Suprapubic skin (tissue), 4 donors: ENCODE measurements at places on chromosomes 6 and 20. TPM values are rescaled to one million over a fixed set of nuclear protein-coding genes. Genes with fewer than 3 reads are reported as not detected.
A peak's percentile ranks its signal among the peaks of the same experiment; 100 is the strongest.

The UFL1 gene
- total RNA-seq, result 34.4 TPM

The VSX1 gene
- not detected for total RNA-seq

The FAM162B gene
- 4.1 TPM for total RNA-seq

The DEFB132 gene
- not detected for total RNA-seq

The PXMP4 gene
- 8.7 TPM for total RNA-seq

The NAPB gene
- total RNA-seq, result 8.8 TPM

The EZR gene
- total RNA-seq, result 197 TPM

The PKIB gene
- total RNA-seq, result 12.0 TPM

The BPI gene
- total RNA-seq, result not detected

DNA sequence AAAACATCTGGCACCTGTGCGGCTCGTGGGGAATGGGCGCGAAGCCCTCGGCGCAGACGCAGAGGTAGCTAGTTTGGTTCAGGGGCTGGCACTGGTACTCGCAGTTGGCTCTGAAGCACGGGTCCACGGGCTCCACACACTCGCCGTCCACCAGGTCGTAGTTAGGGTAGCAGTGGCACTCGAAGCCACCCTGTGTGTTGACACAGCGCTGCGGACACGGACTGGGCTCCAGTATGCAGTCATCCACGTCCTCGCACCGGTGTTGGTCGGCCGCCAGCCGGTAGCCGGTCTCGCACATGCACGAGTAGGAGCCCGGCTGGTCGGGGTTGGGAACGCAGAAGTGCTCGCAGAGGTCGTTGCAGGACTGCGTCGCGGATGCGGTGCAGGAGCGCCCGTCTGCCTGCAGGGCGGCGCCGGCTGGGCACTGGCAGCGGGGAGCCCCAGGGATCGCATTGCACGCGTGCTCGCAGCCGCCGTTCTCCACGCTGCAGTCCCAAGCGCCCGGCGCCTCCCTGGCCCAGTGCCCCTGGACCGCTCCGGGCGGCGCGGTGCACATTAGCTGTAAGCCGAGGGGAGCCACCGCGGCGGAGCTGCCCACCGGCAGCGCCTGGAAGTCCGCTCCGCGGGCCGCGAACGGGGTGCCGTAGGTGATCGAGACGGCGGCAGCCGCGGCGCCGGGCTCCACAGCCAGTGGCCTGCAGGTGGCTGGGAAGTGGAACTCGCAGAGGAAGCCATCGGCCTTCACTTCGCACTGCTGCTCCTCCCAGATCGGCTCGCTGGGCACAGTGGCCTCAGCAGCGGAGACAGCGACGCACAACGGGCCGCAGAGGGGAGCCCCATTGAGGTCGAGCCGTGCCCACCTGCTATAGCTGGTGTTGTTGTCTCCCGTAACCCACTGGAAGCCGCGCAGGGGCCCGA, 930 bp downstream of the THBD start:
- peak; percentile 84 for DNase-seq

DNA sequence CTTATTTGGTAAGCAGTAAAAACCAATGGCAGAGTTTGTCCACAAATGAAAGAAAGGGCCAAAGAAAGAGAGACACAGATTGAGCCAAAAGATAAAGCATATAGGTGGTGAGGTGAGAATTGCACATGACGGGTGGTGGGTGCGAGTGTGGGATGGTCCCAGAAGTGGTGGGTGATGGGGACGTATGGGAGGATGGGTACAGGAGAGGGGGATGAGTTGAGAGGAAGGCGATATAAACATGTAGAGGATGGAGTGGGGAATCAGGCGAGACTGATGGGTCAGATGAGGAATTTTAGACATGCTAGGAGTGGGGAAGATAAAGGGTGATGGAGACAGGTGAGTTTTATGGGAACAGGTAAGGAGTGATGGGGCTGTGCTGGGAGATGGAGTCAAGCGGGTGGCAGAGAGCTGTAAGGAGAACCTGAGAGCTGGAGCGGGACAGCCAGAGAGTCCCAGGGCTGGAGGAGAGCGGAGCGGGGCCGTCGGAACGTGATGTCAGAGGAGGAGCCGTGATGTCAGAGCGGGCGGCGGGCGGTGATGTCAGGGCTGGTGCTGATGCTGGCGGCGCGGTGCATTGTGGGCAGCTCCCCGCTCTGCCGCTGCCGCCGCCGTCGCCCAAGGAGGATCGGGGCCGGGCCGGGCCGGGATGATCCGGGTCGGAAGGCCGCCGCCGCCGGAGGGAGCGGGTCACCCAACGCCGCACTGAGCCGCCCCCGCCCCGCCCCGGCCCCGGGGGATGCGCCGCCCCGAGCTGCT, at the start of gene TTBK1:
TSS of gene TTBK1 (plus strand) at position 574 of the 756 bp plus-strand sequence. CDS start 3,180 bp downstream, outside the sequence.
- no peak for DNase-seq

- no peak for DNase-seq
Observed at GRCh38 chr20:49037962-49038387, 8.1 kb upstream of the CSE1L start.

GRCh38 chr20:32650401-32650944, 23.3 kb downstream of the C20orf203 start:
- no peak for DNase-seq

DNA sequence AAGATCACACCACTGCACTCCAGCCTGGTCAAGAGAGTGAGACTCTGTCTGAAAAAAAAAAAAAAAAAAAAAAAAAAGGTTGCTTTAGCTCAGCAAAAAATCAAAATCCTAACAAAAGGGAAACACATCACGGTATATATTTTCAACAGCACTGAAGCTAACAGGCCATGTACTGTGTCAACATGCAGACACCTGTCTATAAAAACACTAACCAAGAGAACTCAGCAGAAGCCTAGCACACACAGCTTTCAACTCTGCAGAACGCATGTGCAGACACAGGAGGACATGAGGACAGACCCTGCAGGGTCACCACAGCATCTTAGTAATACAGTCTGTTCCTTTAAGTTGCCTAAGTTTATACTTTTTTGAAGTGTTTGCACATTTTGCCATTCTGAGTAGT, 13.5 kb downstream of the NINL start:
- DNase-seq, result no peak

DNA sequence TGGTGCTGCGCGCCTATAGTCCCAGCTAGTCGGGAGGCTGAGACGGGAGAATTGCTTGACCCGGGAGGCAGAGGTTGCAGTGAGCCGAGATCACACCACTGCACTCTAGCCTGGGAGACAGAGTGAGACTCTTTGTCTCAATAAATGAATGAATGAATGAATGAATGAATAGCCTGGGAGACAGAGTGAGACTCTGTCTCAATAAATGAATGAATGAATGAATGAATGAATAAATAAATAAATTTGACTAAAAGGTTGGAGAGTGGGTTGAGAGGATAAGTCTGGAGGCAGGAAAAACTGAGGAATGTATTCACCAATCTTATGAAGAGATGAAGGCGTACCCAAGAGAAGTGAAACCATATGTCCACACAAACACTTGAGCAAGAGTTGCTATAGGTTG, 24.5 kb upstream of the RPP40 start:
- DNase-seq, result no peak

DNA sequence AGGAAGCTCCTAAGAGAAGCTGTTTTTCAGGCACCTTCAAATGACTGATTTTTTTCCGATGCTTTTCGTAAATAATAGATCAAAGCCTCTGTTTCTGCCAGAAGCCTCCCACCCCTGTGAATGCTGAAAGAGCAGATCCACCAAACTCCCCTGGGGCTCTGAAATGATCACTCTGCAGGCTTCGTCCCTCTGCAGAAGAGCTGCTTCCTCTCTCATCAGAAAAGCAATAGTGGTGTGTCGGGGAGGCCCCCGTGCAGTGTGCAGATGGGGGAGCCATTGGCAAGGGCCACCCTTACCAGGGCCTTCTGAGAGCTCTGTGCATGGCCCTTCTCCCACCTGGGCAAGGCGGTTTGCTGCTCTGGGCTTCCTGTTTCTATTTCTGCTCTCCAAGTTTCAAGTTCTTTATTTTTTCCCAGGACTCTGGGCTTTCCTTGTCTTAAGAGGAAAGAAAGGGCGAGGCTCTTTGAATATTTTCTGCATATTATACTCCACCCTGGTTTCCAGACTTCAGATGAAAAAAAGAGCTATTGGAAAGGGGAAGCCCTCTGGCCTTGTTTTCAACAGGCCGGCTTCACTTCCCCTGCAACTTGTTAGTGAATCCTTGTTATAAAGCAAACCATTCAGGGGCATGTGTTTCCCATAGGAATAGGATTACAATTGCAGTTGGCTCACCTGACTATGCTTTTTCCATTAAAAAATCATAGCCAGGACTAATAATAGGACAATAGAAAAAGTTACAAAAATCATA, 155.2 kb downstream of the TTLL2 start:
- DNase-seq, result peak; percentile 66
